ENCODE measurements at places on chromosomes 11 and 22.

DNA sequence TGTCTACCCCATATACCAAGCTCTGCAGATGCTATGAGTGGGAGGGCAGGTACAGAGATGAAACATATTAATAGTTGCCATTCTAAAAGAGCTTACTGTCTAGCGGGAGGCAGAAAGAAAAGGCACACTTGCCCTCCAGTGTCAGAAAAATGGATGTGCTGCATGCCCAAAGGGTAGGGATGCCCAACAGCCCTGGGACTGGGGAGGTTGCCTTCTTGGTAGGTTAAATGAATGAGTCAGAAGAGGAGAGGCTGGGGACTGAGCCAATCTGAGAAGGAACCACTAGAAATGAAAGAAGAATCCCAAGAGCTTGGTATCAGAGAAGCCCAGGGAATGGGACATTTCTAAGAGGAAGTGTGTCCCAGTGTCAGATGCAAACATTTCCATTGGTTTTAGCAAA lies 1.2 kb downstream of the BIRC3 start:
- peak; percentile 29 for DNase-seq

- no peak for DNase-seq
Measured at GRCh38 chr11:2903672-2904011, 18.1 kb upstream of the CDKN1C start.

- no peak for DNase-seq
Measured at GRCh38 chr22:46761539-46762237, 762 bp upstream of the TBC1D22A start.

DNA sequence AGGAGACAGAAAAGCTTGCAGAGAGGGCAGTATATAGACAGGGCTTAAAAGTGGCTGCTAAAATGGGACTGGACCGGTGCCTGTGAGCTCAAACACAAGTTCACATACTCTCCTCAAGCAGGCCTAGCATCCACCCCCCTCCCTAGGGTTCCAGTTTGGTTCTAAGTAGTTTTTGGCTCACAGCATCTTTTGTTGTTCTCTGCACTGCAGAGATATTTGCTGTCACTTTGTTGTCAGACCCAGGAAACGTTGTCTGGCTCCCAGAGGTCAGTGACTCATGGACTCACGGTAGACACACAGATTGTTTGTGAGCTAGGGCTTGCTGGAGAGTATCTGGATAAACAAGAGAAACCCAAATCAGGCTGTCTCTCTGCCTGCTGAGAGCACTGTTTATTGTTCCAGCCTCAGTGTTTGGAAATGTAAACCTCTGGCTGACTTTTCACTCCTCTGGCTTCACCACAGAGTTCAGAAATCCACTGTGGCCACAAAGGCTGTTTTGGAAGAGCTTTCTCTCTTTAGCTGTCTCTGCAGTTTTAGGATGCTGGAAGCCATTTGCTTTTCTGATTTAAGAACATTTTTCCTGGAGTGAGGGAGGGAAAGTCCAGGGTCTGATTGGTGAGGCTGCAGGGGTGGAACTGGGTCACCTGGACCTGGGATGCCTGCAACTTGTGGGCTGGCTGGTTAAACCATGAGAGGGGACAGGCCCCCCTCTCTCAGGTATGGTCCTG lies 303.7 kb upstream of the PLET1 start:
- DNase-seq = peak; percentile 83

GRCh38 chr11:47317064-47317828 lies 35.3 kb downstream of the MYBPC3 start:
- DNase-seq = no peak

All from astrocyte of the hippocampus (primary cell).